ENCODE measurements at places on chromosomes 7 and 10. TPM values are rescaled to one million over a fixed set of nuclear protein-coding genes. Genes with fewer than 3 reads are reported as not detected.

Gene NPTX2
- total RNA-seq, result under 0.01 TPM

Gene IDE
- 19.2 TPM for total RNA-seq

Gene TRPV5
- not detected for total RNA-seq

Gene UCMA
- not detected for total RNA-seq

Gene EPHB6
- under 0.01 TPM for total RNA-seq

Gene CLCN1
- total RNA-seq, result not detected

Gene FAM221A
- 0.95 TPM for total RNA-seq

Gene VAX1
- not detected for total RNA-seq

Gene ASB4
- not detected for total RNA-seq

Gene TMEM106B
- 44.3 TPM for total RNA-seq

Gene STEAP1B
- total RNA-seq, result 21.0 TPM

Gene PDZD8
- total RNA-seq, result 6.9 TPM

Gene TSPAN33
- 0.16 TPM for total RNA-seq

Gene SEMA4G
- 1.6 TPM for total RNA-seq

Gene AOAH
- not detected for total RNA-seq

Gene CCDC146
- 2.1 TPM for total RNA-seq

Gene RPS24
- 2,377 TPM for total RNA-seq

Gene SEMA3E
- 0.79 TPM for total RNA-seq

Gene CD36
- total RNA-seq, result 1.0 TPM

Gene WBP1L
- total RNA-seq, result 26.5 TPM

Gene PLXNA4
- 2.5 TPM for total RNA-seq

Gene MYH16
- total RNA-seq, result not detected

Gene PDZD7
- total RNA-seq, result 2.0 TPM

Gene ZPBP
- total RNA-seq, result not detected

Gene C10orf53
- not detected for total RNA-seq

Gene AOC1
- not detected for total RNA-seq

Gene OR6B1
- total RNA-seq, result not detected

Gene GNGT1
- not detected for total RNA-seq

Gene PON1
- total RNA-seq, result not detected

Gene NCF1
- total RNA-seq, result under 0.01 TPM

Gene AGR3
- not detected for total RNA-seq

Gene CRYGN
- 0.47 TPM for total RNA-seq

Gene NXPH1
- total RNA-seq, result not detected

Gene THSD7A
- total RNA-seq, result 1.1 TPM
